ENCODE measurements at places on chromosomes 5 and 9.

DNA sequence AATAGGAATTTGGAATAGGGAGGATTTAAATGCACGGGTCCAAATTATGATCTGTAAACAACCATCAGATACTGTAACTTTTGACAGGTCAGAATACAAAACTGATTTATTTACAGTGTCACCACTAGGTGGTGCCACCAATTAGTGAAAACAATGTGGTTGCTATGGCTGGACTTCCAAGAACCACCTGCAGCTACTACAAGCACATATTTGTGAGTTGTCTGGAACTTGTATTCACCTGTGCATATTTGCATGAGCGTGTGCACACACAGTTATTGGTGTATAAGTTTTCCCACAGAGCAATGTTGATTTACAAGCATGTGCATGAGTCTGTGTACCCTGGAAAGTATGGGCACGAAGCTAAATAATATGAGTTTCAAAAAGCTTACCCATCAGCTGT, 3.0 kb upstream of the HRCT1 start:
- peak; percentile 33 for DNase-seq

DNA sequence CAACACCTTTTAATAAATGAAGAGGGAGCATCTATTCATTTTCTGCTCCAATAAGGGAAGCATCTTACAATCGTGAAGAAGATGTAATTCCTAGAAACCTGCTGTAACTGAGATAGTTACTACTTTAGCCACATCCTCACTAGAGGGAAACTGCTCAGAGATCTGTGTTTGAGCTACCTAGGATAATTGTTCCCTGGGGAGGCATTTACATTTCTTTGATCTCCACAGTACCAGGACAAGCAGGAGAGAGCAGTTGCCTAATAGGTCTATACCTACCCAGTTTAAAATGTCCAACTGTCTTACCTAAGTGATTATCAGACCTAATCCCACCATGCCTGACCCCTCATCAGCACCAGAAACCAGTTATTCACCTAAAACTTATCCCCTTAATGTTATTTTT, 196.9 kb downstream of the TUSC1 start:
- DNase-seq: no peak

DNA sequence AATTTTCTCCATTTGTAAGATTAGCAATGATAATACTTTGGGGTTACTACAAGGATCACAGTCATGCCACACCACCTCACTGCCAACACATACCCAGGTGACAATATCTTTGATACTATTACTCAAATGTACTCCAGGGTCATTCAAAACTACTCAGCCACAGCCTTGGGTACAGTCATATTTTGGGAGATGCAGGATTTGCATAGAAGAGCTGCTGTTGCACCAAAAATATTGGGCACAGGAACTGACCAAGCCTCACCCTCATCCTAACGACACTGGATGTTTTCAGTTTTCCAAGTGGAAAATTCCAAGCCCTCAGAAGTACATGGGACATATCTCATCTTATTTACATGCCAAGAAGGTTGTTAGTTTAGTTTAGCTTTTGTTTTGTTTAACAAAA, 120.9 kb upstream of the C6 start:
- no peak for DNase-seq

- DNase-seq: peak; percentile 64
Measured at GRCh38 chr5:59423021-59423420, 470.5 kb downstream of the PDE4D start.

GRCh38 chr9:125493881-125494652, 212.9 kb downstream of the MAPKAP1 start:
- no peak for DNase-seq

GRCh38 chr5:135196483-135196882, 162.5 kb upstream of the PITX1 start:
- no peak for DNase-seq

DNA sequence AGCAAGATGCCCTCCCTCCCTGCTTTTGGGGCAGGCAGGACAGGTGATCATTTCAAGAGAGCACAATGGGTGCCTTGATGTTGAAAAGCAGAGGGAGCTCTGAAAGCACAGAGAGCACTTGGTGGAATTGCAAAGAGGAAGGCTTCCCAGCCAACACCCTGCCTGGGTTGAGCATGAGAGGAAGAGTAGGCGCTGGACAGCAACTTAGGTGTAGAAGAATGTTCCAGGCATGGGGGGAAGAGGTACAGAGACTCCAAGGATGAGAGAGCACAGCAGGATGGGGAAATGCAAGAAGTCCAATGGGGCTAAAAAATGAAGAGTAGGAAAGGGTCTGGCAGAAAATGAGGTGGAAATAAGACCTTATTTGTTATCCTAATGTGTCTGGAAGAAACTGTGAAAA, 144.8 kb downstream of the TRIM36 start:
- no peak for DNase-seq

DNA sequence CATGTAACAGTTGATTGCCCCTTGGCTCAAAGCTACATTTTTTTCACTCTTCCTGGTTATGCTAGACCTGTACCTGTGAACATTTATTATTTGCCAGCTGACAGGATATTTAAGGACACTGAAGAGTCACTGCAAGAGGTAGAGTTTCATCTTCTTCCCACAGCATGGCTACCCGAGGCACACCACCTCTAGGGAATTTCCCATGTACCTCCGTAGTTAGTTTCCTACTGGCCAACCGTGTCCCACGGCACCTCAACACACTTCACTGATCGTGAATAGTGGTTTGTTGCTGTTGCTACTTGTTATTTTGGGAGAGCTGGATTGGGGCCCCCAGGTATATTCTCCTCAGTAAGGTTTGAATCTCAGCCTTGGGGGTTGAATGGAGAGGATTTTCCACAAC, 648.6 kb downstream of the SEMA5A start:
- DNase-seq: no peak

GRCh38 chr5:119360905-119361593, 5.2 kb downstream of the TNFAIP8 start:
- peak; percentile 55 for DNase-seq

DNA sequence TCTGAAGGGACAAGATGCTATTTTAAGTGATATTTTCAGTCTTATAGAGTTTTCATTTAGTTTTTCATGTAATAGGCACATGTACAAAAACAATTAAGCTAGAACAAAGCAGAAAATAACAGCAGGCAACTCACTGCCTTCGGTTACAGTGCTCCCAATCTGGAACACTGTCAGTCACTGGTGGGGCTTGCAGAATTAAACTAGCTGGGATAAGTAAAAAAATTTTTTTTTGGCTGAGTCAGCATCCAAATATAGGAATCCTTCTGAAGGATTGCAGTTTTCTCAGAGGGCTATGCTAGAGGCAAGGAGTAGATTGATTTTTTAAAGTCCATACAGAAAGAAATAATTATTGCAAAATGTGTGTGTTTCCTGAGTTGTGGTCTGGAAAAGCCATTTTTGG, 250.2 kb upstream of the RFX3 start:
- no peak for DNase-seq

- no peak for DNase-seq
Measured at GRCh38 chr5:125006011-125006685, 259.7 kb upstream of the ZNF608 start.

DNA sequence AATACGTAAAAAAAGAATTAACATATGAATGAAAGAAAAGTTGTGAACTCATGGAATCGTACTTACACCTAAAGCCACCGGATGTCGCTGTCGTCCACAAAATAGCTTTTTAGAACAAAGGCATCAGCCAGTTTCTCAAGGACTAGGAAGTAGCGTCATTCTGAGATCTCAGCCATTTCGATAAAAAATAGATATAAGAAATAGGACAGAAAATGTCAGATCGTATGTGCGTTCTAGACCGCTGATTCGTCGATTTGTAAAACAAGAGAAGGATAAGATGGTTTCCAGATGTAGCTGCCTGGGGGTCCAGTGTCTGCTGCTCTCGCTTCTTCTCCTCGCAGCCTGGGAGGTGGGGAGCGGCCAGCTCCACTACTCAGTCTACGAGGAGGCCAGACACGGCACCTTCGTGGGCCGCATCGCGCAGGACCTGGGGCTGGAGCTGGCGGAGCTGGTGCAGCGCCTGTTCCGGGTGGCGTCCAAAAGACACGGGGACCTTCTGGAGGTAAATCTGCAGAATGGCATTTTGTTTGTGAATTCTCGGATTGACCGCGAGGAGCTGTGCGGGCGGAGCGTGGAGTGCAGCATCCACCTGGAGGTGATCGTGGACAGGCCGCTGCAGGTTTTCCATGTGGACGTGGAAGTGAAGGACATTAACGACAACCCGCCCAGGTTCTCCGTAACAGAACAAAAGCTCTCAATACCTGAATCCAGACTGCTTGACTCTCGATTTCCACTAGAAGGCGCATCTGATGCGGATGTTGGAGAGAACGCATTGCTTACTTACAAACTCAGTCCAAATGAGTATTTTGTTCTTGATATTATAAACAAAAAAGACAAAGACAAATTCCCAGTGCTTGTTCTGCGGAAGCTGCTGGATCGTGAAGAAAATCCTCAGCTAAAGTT, at the start of gene PCDHA10:
Gene PCDHA10 (plus strand): TSS at position 126 of the 903 bp plus-strand sequence. CDS start 152 bp downstream, at position 278.
- no peak for DNase-seq

DNA sequence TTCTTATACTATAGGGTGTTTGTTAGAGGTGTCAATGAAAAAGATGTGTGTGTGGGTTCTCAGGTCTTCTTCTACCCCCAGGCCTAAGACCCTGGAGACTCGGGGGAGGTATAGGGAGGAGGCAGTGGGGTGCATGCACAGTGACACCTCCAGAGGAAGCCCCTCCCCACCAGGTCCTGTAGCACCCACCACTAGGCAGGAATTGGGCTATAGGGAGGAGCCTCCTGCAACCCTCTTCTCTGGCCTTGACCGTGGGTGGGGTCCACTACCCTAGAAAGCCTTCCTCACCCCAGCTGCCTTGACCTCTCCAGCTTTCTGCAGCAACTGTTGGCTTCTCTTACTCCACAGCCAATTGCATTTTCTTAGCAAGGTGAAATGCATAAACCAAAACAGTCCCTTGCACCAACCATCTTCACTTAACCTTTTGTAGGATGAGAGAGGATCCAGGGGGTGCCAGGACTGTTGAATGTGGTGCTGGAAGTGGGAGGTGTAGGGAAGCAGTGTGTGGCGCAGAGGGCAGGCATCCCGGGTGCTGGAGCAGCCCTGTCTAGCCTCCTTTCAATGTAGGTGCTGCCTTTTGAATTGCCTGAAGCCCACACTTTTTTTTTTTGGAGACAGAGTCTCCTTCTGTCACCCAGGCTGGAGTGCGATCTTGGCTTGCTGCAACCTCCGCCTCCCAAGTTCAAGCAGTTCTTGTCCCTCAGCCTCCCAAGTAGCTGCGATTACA, 128.5 kb downstream of the RGS3 start:
- DNase-seq: no peak

DNA sequence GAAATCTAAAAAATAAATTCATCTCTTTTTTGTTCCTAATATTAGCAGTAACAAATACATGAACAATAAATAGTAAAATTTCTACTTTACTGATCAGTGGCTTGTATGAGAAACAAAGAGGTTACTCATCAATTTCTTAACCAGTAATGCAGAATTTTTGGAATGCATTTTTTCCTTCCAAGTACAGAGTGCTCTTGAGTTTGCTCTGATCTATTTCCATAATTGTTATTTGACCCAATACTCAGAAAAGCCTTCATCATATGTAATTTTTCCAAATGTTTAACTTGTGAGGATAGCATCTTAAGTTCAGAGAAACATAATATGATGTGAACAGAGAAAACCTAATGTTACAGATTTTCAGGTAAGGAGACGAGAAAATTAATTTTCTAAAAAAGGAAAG, 47.3 kb downstream of the FBN2 start:
- no peak for DNase-seq

DNA sequence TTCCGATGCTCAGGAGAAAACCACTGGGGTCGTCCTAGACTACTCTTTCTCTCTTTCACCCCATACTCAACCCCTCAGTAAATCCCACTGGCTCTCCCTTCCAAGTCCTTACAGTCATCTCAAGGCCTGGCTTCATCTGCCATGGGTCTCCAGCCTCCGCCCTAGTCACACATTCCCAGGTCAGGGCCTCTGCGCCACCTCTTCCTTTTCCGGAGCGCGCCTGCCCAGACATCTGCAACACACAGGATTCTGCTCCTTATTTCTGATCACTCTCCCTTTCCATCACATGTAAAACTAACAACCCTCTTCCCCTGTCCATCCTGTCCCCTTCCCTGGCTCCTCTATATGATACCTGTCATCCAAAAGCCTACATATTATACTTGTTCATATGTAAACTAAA, 39.8 kb downstream of the RAPGEF1 start:
- no peak for DNase-seq

GRCh38 chr9:134698587-134699342, 57.2 kb downstream of the COL5A1 start:
- DNase-seq: peak; percentile 30

DNA sequence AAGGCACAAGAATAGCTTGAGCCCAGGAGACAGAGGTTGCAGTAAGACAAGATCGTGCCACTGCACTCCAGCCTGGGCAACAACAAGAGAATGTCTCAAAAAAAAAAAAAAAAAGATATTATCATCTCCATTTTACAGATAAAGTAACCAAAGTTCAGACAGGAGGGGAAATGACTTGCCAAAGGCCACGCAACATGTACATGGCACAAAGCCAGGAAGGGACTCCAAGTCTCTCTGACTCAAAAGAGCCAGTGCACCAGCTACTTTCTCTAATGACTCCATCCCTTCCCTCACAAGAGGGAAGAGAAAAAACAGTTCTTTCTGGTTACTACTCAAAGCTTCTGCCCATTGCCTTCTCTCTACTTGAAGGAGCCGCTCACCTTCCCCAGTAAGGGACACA, 34.1 kb downstream of the SIL1 start:
- peak; percentile 29 for DNase-seq

DNA sequence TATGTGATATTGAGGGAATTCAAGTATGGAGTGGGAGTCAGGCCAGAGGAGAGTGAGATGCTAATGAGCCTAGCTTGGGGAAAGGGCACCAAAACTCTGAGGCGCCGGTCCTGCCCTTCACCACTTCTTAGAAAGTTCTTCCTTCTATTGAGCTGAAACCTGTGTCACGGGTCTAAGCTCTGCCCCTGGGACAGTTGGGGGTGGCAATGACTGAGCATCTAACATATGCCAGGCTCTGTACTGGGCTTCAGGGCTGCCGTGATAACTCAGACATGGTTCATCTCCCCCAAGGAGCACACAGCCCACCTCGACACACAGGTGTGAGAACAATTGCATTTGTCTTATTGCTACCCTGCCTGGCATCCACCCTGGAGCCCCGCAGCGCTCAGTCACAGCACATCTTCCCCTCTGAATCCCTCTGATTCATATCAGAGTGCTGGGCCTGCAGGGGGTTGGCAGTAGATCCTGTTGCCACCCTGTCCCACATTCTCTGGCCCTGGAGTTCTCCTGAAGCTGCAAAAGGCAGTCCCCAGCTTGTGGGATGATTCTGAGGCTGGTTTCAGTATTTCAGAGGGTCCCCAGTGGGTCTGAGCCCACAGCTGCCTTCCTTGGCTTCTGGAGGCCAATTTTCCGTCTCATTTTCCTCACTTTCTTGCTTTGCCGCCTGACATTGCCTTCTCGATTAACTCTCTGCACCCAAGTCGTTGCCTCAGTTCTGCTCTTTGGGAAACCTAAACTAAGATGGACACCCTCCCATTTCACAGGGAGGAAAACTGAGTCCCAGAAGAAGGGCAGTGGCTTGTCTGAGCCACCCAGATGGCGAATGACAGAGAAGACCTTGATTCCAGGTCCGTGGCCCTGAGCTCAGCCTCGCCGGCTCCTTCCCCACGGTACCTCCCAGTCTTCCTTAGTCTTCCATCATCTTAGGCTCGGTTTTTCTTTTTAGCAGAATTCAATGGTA, 42.5 kb downstream of the ALG2 start:
- no peak for DNase-seq

GRCh38 chr5:79962575-79963222, 28.4 kb downstream of the MTX3 start:
- DNase-seq: peak; percentile 39

GRCh38 chr5:157518963-157519362, 56.6 kb downstream of the ADAM19 start:
- no peak for DNase-seq

- DNase-seq: peak; percentile 7
Measured at GRCh38 chr5:118325931-118326330, 662.4 kb downstream of the DTWD2 start.
